ENCODE measurements at places on chromosomes 12 and 14. TPM values are rescaled to one million over a fixed set of nuclear protein-coding genes. Genes with fewer than 3 reads are reported as not detected.

DNA sequence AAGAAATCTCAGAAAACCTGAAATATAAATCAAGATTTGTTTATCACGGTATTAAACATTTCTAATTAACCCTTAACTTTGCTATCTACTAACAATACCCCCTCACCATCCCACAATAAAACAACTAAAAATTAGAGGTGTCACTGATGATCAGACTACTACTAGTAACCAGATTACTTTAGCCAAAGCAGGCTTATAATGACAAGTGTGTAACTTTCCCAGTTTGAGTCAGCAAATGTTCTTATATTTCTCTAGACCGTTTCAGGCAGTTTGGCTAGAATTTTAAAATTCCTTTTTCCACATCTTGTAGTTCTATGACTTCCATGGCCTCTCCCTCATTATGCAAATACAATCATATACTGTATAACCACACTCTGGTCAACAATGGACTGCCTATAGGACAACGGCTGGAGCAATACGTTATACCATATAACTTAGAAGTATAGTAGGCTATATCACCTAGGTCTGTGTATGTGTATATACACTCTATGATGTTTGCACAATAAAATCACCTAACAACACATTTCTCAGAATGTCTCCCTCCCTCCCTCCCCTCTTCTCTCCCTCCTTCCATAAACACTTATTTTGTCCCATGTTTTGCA, 102.1 kb downstream of the DENND5B start:
- no peak overlapping the region for H3K27ac ChIP-seq
- H3K4me3 ChIP-seq, result no peak overlapping the region
- H3K36me3 ChIP-seq, result no peaks in the 10 kb centered on the region
- peaks cover 20% of the 10 kb centered on the region for H3K4me1 ChIP-seq
- no peak for DNase-seq
- no peaks in the 10 kb centered on the region for H3K27me3 ChIP-seq

DNA sequence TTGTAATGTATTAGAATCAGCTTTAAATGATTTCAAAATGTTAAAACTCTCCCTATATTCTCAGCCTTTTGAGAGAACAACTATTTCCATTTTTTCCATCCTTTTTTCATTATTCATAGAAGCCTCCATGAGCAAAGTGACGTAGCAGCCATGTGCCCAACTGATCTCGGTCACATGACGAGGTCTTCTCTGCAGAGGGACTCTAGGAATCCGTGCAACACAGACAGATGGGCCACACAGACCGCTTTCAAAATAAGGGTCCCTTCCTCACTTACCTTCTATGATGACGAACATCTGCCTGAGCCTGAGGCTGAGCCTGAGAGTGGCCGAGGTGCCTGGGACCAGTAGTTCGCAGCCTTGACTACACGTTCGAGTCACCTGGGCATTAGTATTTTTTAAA, 293.8 kb downstream of the FOXN3 start:
- H3K4me1 ChIP-seq, result no peaks in the 10 kb centered on the region
- no peaks in the 10 kb centered on the region for H3K27me3 ChIP-seq
- H3K4me3 ChIP-seq, result no peak overlapping the region
- H3K27ac ChIP-seq, result no peak overlapping the region
- H3K36me3 ChIP-seq, result no peaks in the 10 kb centered on the region

DNA sequence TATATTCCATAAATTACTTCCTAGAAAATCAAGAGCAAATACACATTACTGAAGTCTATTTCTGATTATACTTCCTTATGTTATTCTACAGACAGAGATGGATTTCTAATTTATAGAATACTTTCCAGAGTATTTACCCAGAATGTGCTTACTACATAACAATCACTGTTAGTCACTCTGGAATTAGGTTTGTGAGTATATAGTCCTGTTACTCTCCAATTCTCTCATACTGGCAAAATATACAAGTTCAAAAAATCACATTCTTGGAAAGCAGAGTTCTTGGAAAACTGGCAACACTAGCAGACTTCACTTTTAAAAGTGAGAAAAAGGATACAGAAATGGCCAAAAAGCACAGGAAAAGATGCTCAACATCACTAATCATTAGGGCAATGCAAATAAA, 7.3 kb downstream of the PPP2R5E start:
- no peak overlapping the region for H3K27ac ChIP-seq
- DNase-seq, result no peak
- no peak overlapping the region for H3K4me3 ChIP-seq
- H3K36me3 ChIP-seq, result peaks cover 8% of the 10 kb centered on the region
- H3K4me1 ChIP-seq, result peaks cover 22% of the 10 kb centered on the region

DNA sequence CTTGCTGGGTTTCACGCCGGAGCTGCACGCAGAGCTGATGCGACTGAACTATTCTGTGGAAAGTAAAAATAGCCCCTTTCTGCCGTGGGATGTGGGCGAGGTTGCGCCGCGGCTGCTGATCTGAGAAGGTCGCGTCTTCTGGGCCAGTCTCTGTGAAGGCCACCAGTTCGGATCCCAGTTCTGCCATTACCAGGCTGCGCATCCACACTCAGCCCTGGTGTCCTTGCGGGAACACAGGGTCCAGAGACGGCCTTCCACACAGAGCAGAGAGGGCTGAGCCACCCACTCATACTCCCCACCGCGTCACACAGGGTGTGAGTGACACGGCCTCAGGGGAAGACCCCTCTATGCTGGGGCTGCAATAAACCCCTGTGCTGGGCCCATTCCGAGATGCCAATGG, 13.9 kb downstream of the GALNT9 start:
- no peaks in the 10 kb centered on the region for H3K36me3 ChIP-seq
- no peaks in the 10 kb centered on the region for H3K4me1 ChIP-seq
- DNase-seq, result no peak
- H3K27ac ChIP-seq, result no peak overlapping the region

Gene CCDC177
- not detected for total RNA-seq

Gene KLHL33
- total RNA-seq, result not detected

DNA sequence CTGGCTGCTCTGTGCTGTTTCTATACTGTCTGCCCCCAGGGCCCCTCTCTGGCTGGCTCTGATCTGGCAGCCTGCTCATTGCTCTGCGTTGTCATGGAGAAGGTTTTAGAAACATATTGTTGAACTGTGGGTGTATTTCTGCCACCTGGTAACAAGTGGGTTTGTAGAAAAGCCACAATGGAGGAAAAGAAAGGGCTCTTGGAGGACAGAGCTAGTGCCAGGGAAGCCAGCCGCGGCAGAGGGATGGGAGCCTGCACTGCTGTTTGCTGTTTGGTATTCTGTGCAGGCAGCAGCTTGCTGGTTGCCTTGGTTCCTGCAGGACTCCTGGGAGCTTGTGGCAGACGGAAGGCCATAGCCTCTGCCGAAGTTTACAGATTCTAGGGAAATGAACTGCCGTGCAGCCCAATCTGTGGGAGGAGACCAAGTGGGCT, 15.1 kb downstream of the CCDC177 start:
- no peaks in the 10 kb centered on the region for H3K27me3 ChIP-seq
- H3K27ac ChIP-seq, result no peak overlapping the region
- H3K4me3 ChIP-seq, result no peak overlapping the region
- no peak for DNase-seq
- no peaks in the 10 kb centered on the region for H3K4me1 ChIP-seq
- H3K36me3 ChIP-seq, result no peaks in the 10 kb centered on the region

GRCh38 chr14:76080471-76080870, 71.3 kb upstream of the GPATCH2L start:
- H3K27me3 ChIP-seq, result no peaks in the 10 kb centered on the region
- H3K27ac ChIP-seq, result no peak overlapping the region
- H3K4me1 ChIP-seq, result no peaks in the 10 kb centered on the region
- no peak for DNase-seq
- H3K4me3 ChIP-seq, result no peak overlapping the region
